Stimulated activated CD4-positive, alpha-beta T cell treated with anti-CD3 and anti-CD28 coated beads, Interleukin-12 subunit alpha, Interleukin-12 subunit beta, amount 100 ng/mL, for 4 hours (primary cell): ENCODE measurements at places on chromosomes 7 and 10.

GRCh38 chr10:110311357-110311949 lies 6.7 kb upstream of the SMNDC1 start:
- peak; percentile 36 for DNase-seq

GRCh38 chr7:37986908-37987330 lies 66.5 kb downstream of the EPDR1 start:
- DNase-seq: no peak

DNA sequence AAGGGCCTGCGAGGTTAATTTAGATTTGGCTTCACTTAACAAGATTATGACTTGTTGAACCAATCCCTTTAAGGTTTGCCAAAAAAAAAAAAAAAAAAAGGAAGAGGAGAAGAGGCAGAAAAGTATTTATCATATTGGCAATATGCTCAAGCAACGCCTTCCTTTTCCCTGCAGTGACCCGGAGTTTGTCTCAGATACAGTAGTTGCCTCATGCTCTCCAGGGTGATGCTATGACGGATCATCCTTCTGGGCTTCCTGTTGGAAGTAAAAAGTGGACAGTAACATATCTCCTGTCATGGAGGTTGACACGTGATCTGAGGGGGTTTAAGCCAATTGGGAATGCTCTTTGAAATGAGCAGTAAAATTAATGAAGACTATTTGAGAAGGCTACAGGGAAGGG lies 117.3 kb downstream of the BMPER start:
- DNase-seq: no peak

- no peak for DNase-seq
Observed at GRCh38 chr10:34667177-34667576, 147.9 kb downstream of the PARD3 start.

GRCh38 chr10:122051609-122052385 lies 62.8 kb downstream of the TACC2 start:
- no peak for DNase-seq

- DNase-seq: no peak
Observed at GRCh38 chr7:132469681-132470080, 106.6 kb downstream of the PLXNA4 start.

- no peak for DNase-seq
Observed at GRCh38 chr10:71517298-71518169, 120.8 kb downstream of the CDH23 start.

GRCh38 chr10:92627845-92628480 lies 35.0 kb downstream of the KIF11 start:
- DNase-seq: no peak

DNA sequence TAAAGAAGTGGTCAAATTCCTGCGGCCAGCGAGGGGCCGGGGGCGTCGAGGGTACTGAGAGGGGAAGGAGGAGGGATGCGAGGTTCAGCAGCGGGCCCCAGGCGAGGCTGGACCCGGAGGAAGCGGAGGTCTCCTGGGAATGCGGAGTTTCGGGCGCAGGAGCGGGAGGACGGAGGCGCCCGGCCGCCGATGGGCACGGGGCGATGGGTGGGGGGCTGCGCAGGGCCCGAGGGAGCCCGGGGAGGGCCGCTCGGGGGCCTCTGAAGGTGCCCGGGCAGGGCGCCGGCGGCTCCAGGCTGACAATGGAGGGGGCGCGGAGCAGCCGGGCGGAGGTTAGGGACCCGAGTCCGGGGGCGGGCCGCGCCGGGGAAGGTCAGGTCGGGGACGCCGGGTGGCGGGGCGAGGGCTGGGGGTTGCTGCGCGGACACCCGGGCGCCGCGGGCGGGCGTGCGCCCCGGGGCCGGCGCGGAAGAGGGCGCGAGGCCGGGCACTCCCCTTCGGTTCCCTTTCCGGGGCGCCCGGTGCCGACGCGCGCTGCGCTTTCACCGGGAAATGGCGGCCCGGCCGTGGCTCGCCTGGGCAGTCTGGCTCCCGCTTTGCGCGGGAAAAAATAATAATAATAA lies 683 bp downstream of the MACROH2A2 start:
- peak; percentile 0 for DNase-seq

DNA sequence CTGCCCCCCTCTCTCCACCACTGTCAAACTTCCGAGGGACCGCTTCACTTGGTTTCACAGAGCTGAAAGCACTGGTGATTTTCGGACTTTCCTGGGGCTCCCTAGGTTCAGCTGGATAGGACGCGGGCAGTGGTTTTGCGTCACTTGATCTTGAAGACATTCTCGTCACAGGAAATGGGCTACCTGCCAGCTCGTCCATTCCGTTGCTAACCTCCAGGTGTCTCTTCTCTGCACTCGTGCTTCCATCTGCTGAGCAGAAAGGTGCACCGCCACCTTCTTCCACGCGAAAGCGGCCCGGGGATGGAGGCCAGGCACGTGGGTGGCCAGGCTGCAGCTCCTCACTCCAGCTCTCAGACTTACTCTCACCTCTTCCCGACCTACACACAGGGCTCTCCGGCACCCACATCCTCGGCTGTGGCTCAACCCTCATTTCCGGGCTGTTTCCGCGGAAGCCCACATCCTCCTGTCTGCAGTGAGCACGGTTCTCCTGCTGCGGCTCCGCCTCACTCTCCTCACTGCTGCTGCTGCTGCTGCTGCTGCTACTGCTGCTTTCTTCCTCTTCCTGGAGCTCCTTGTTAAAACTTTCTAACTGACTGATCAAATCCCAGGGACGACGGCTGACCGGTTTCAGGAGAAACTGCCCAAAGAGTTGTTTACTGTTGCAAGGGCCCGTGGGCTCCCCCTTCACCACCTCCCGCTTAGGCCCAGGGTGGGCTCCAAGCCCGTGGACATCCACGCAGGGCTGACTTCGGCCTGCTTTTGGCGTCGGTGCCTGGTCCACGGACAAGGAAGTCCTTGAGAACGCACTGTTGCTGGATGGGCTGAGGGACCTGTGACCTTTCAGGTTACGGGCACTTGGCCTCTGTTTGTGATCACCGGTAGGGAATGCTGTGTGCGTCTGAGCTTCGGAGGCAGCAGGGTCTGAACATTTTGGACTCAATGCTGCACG lies 32.1 kb downstream of the JCAD start:
- DNase-seq: peak; percentile 64

GRCh38 chr10:47230482-47230881 lies 69.5 kb upstream of the GDF10 start:
- no peak for DNase-seq

DNA sequence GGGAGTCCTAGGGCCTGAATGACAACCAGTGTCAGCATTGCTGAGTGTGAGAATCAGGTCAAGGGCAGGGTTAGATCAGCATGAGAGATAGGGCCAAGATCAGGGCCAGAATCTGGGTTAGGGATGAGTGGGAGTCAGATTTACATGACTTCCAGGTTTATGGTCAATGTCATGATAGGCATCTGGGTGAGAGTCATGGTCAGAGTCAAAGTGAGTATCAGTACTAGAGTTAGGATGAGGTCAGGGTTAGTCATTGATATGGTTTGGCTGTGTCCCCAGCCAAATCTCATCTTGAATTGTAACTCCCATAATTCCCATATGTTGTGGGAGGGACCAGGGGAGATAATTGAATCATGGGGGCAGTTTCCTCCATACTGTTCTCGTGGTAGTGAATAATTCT lies 12.3 kb downstream of the MRPS24 start:
- DNase-seq: no peak

- DNase-seq: no peak
Observed at GRCh38 chr7:141685285-141686023, 16.5 kb downstream of the DENND11 start.

DNA sequence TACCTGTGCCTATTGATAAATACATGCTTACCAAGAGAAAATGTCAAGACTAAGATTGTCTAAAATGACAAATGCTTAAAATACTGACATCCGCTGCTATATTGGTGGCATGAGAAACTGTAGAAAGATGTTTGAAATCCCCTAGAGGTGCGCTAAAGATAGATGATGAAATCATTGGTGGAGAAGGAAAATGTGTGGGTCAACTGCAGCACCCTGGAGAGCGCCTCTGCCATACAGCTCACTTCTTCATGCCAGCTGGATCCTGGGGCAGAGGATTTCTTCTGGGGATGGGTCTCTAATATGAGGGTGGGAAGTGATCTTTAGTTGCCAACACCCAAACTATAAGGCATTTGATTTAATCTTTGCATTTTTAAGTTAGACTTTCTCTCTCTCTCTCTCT lies 680.4 kb upstream of the POM121L12 start:
- DNase-seq: no peak

DNA sequence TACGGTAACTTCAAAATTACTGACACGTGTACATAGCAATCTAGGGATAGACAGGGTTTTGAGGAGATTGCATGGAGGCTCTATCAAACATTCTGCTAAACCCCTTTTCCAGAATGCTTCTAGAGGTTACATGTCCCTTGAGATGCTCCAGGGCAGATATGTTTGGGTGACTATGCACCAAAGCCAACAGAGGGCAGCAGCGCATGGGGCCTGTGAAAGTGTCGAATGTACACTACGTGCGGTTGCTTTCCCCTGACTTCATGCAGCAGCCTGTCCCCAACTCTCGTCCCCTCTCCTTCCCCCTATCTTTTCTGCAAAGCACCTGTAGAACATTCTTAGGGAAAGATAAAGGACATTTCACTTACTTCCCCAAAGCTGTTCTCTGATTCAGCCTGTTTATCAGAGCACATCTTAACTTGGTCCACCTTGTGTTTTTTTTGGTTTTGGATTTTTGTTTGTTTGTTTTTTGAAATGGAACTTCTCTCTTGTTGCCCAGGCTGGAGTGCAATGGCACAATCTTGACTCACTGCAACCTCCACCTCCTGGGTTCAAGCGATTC lies 90.2 kb downstream of the UBE3C start:
- peak; percentile 15 for DNase-seq

DNA sequence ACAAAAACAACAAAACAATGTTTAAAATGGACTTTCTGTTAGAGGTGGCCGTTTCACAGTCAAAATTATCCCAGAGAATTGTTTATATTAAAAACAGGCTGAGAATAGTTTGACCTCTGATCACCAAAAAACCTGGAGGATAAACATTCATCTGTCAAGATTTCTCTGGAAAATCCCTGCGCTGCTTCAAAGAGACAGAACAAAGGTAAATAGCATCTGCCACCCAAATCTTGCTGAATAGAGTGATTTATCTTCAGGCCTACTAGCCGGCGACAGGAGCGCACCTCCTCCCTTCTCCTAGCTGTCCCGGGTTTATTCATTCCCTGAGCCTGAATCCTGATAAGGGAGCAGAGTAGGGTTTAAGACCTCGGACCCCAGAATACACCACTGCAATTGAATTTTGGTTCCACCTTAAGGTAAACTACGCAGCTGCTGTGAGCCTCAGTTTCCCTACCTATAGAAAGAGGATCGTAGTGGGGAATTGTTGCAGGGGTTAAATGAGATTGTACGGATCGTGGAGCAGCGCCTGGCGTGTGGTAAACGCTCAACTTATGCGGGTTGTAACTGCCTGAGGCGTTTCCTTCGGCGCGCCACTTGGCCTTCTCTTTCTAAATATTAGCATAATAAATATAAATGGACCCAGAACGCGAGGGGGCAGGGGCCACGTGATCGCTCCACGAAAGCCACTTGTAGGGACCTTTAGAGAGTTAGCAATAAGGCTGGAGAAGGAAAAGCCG lies 498 bp upstream of the ST7 start:
- no peak for DNase-seq

GRCh38 chr7:13278020-13278419 lies 590.6 kb downstream of the ARL4A start:
- no peak for DNase-seq

DNA sequence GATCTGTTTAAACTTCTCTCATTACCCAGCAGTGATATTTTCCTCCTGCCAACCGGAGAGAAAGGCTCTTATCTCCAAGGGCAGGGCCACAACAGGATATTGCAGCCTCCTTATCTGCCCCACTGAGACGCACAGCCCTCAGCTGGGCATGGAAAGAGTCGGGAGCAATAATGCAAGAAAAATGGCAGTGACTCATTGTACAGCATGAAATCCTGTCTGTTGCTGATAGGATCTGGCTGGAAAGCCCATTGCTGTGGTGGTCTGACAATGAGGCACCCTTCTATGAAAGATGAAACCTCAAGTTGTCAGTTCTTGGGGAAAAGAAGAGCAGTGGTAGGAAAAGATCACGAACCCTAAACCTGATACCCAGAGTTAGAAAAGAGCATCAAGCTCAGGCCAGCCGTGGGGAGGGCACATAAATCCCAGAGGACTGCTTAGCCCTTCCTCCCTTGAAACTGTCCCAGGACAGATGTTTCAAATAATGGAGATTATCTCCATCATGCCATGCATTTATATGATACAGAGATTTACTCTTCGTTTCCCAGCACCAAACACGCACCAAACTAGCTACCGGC lies 47.0 kb upstream of the FIGNL1 start:
- no peak for DNase-seq

- DNase-seq: no peak
Observed at GRCh38 chr10:77360835-77361234, 276.8 kb downstream of the KCNMA1 start.

DNA sequence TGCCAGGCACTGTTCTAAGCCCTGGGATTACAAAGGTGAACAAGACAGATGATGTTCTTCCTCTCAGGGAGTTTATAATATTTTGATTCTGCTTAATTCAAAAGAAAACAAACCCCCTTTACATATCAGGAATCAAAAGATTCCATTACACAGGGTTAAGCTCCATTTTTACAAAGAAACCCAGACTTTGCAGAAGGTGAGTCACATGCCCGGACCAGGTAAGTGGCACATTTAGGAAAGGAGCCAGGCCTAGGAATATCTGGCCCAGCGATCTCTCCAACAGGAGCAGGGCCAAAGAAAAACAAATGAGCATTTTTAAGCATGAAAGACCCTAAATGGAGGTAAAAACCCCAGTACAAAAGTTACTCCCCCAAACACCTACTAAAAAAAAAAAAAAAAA lies 1.1 kb downstream of the STN1 start:
- no peak for DNase-seq

DNA sequence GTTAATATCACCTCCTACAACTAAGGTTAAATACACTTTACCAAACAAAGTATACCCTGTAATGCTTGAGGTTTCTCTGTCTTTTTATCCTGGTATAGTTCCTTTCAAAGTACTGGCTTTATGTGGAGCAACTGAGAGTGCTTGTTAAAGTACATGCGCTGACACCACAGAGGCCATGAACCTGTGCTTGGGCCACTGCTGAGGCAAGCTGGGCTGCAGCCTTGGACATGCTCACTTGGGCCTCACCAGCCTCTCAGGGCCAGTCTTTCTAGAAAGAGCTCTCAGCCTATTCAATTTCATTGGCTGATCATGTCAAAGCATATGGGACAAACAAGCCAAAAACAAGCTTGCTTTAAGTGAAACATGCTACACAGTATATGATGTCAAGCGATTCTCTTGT lies 126.1 kb upstream of the DNAJB12 start:
- DNase-seq: no peak

GRCh38 chr10:28250782-28251181 lies 52.1 kb downstream of the MPP7 start:
- no peak for DNase-seq

GRCh38 chr10:78626471-78626870 lies 442.3 kb upstream of the ZMIZ1 start:
- DNase-seq: no peak

DNA sequence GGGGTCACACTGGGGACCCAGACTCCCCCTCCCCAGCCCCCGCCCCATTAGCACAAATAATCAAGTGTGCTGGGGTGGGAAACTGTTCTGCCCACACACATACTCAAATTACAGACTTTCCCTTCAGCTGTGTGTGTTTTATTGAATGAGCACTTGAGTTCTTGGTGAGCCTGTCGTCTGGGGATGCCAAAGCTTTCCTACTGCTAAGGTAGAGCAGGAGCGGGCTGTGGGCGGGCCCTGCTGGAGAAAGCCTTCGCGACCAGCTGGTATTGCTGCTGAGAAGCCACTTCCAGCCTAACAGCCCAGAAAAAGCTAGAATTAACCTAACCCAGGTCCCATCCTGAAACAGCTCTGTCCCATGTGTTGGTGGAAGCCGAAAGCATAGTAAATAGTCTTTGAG lies 87.0 kb upstream of the KMT2E start:
- no peak for DNase-seq

- no peak for DNase-seq
Observed at GRCh38 chr10:126135177-126135576, 238.8 kb downstream of the FANK1 start.
